ENCODE measurements at places on chromosomes 16 and 17.

- DNase-seq, result no peak
Observed at GRCh38 chr16:89377453-89377848, 112.9 kb downstream of the ANKRD11 start.

GRCh38 chr16:81752225-81752875, 26.7 kb upstream of the PLCG2 start:
- peak; percentile 34 for DNase-seq

DNA sequence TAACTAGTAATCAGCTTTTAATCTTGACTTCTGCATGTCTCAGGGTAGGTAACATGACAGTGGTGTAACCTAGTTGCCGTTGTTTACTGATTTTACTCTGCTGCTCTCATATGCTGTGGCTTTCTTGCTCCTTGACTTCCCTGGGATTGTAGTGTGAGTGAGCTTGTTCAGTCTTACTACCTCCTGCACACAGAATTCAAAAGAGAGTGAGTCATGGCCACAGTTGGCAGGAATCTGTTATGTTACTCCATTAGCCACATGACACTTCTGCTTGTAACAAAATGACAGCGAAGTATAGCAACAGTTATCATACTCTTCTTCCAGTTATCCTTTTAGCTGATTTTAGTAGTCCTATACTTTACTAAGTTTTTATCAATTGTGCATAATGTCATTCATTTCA, 18.8 kb downstream of the TNRC6A start:
- peak; percentile 88 for DNase-seq

DNA sequence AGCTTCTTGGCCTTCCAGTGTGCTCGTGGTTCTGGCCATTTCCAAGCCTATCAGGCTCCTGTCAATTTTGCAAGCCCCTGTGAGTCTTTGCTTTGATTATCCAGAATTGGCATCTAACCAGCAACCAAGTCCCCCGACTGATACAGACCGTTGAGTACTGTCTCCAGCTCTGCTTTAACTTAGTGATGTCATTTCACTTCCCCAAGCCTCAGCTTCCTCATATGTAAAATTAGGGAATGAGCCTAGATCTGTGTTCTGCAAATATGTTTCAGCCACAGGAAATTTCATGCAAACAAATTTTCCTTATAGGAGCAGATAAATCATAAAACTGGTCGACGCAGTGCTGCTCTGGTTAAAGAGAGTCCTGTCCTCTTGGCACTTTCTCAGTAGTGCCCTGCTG, 60.1 kb upstream of the WSB1 start:
- no peak for DNase-seq

DNA sequence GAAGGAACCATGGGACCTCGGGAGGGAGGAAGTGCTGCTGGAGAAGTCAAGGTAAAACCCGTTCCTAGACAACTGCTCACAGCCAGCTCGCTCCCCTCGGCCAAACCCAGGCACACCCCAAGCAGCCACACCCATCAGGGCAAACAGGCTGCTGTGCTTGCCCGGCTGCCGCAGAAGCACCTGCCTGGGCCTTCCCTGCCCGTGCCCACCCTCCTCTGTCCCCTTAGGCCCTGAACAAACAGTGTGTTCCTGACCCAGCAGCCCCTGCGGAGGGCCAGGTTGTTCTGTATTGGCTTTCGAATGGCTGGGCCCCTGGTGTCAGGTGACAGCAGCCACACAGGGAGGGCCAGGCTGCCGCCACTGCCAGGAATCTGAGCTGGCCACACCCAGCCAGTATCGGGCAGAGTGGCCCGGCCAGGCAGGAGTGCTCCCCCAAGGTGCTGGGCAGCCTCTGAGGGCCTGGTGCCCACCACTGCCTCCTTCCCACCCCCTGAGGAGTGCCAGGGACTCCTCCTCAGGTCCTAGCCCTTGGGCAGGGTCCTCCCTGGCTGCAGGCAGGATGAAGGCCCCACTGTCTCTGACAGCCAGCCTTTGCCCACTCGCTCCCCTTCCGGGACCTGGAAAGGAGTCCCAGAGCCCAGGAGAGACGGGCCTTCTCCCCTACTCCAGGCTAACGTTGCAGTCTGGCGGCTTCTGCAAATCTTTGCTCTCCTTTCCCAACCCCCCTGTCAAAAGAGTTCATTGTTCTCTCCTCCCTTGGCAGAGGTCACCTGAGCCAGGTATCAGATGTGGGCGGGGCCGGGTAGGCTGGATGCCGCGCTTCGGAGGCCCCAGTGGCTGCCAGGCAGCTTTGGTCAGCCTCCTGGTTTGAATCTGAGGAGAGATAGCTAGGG, 24.0 kb downstream of the LLGL2 start:
- no peak for DNase-seq

GRCh38 chr17:28718333-28719020, 809 bp upstream of the RAB34 start:
- DNase-seq, result no peak

GRCh38 chr16:65663774-65664173, 541.9 kb upstream of the CDH11 start:
- peak; percentile 59 for DNase-seq

- peak; percentile 39 for DNase-seq
Observed at GRCh38 chr17:1398931-1399678, 917 bp downstream of the YWHAE start.

- DNase-seq, result peak; percentile 9
Observed at GRCh38 chr17:67636834-67637520, 80.8 kb upstream of the NOL11 start.

GRCh38 chr16:65658787-65659220, 536.9 kb upstream of the CDH11 start:
- peak; percentile 67 for DNase-seq

- no peak for DNase-seq
Observed at GRCh38 chr16:7313170-7313569, 19.5 kb upstream of the RBFOX1 start.

DNA sequence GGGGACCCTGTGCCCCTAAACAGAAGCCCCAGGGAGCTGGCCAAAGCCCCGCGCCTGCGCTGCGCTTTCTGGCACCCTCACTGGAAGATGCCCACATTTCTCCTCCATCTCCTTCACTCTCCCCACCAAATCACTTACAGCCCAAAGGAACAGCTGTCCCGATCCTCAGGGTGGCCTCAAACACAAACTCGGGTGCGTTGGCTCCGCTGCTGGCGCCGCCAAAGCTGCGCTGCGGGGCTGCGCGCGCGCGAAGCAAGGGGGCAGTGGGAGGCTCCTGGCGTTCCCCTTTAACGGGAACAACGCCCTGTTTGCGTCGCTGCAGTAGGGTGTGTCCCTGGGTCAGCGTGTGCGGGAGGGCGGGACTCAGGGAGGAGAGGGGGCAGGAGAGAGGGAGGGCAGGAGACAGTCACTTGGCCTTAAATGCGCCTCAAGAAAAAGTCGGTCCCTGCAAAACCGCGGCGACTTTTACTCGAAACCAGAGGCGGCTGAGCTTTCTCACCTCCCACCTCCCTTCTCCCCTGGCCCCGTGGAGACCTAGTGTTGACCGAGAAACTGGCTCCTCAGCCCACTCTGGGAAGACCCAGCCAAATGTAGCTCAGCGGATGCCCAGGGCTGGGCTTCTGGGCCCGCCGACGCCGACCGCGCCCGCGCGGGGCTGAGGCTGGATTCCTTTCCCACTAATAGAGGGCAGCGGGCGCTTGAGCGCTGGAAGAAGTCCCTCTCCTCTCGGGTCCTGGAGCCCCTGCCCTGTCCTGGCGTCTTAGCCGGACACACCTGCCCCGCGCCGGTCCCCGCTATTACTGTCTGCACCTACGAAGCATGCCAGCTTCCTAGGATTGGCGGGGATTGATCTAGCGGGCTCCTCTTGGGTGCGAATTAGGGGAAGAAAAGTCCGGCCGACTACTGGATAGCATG, 2.6 kb downstream of the PMP22 start:
- peak; percentile 91 for DNase-seq

- DNase-seq, result no peak
Observed at GRCh38 chr16:12120217-12120981, 143.9 kb downstream of the SNX29 start.
